ENCODE measurements at places on chromosomes 7 and 10.
A peak's percentile ranks its signal among the peaks of the same experiment; 100 is the strongest.

- no peak for DNase-seq
Observed at GRCh38 chr7:71650653-71651337, 518.9 kb downstream of the GALNT17 start.

DNA sequence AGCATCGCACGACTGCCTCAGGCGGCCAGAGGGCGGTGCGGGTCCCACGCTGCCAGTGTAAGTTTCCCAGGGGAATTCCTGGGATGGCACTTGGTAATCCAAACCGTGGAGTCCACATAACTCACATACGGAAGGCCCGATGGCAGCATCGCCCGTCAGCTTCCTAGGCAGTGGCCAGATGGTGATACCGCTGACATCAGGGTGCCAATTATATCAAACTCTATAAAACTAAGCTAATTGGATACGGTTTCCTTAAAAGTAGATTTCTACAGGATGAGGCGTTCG lies 189.8 kb downstream of the CELF2 start:
- no peak for DNase-seq

DNA sequence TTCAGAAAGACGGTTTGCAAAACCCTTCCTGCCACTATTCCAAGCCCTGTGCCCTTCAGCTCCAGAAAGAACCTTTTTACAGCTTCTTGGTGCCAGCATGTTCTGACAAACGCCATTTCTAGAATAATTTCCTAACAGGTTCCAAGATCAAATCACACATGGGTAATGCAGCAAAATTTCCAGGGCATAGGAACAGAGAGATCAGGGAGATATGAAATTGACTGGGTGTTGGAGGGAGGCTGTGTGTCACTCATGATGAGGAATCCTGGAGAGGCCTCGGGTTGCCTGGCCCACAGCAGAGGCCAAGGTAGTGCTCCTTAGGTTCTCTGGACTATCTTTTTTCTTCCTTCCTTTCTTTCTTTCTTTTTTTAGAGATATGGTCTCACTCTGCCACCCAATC lies 29.5 kb downstream of the RAB19 start:
- no peak for DNase-seq

DNA sequence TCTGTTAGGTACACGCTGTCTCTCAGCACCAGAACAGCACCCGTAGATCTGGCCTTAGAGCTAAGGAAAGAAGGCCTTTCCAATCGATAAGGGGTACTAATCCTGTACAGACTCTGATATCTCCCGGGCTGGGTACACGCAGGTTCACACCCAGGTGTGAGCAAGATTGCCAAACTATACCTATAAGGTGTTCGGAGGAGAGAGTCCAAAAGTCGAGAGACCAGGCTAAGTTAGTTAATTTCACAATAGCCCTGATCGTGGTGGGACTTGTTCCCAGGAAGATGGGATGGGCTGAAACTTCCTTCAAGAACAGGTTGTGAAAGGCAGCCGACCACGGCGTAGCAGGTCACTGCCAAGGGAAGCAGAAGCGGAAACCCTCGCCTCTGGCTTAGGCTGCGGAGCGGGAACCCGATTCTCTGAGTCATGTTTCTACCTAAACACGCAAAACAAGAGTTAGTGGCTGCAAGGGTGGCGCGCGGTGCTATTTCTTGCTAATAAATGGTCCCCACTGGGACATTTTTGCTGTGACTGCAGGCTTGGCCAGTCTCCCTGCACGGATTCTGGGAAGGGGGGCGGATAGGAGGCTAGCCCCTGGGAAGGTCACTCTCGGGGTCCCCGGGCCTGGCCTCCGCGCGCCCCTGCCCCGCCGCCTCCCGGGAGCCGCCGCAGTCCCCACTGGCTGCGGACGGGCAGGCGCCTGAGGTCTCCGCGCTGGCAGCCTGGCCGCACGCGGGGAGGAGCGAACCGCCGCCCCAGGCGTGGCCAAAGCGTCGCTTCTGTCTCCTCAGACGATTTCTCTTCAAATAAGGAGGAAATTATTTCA lies 75.4 kb upstream of the PDSS1 start:
- DNase-seq: peak; percentile 73

- no peak for DNase-seq
Observed at GRCh38 chr10:118481871-118482270, 113.6 kb downstream of the PRLHR start.

DNA sequence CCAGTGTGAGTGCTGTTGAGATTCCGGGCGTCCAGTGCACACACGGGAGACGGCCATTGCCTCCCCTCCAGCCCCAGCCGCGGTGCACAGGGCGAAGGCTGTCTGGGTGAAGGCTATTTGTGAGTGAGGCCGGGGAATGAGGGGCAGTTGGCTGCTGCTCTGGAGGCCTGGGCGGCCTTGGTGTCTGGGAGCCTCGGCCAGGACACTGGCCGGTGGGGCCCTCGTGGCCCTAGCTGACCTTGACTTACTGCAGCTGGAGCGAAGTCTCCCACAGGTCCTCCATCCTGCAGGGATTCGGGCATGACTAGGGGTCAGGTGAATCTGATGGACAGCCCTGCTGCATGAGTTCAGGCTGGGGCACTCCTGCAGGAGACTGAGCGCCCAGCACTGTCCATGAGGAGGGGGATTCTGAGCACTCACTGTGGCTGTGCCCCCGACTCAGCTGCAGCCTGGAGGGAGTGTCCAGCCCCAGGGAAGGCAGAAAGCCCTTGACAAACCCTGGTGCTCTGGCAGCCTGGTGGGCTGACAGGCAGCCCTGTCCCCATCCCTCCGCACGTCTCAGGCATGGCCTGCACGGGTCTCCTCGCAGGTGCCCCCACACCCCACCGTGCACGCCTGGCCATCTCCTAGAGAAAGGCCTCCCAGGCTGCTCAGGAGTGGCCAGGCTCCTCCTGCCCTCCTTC lies 52.7 kb upstream of the FAM20C start:
- DNase-seq: no peak

- DNase-seq: peak; percentile 61
Observed at GRCh38 chr7:99679032-99679399, 780 bp downstream of the CYP3A5 start.

GRCh38 chr7:16603633-16604032 lies 41.9 kb downstream of the ANKMY2 start:
- DNase-seq: peak; percentile 21

GRCh38 chr10:43230909-43231522 lies 35.8 kb downstream of the RASGEF1A start:
- no peak for DNase-seq

- DNase-seq: no peak
Observed at GRCh38 chr7:155530601-155531000, 15.8 kb downstream of the CNPY1 start.

DNA sequence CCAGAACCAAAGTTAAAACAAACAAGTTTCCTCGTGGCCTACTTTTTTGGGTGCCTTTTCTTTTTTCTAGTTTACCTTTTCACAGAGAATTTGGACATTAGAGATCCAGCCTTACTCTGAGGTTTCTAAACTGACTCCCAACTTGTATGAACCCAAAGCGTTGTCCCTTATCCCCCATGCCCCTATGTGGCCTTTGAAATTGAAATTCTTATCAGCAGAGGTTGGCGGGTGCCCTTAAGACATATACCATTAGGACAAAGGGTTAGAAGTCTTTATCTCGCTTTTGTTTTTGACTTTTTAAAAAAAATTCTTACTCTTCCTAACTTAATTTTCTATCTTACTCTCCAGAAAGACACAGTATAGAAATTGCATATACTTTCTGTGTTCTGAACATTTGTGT lies 76.3 kb upstream of the C7orf33 start:
- DNase-seq: no peak

Data from NCI-H69 (cell line).